Heart left ventricle (tissue), 16 donors: ENCODE measurements at places on chromosomes 4 and X.

- DNase-seq: no peak
Measured at GRCh38 chrX:40424259-40424658, 156.5 kb upstream of the ATP6AP2 start.

DNA sequence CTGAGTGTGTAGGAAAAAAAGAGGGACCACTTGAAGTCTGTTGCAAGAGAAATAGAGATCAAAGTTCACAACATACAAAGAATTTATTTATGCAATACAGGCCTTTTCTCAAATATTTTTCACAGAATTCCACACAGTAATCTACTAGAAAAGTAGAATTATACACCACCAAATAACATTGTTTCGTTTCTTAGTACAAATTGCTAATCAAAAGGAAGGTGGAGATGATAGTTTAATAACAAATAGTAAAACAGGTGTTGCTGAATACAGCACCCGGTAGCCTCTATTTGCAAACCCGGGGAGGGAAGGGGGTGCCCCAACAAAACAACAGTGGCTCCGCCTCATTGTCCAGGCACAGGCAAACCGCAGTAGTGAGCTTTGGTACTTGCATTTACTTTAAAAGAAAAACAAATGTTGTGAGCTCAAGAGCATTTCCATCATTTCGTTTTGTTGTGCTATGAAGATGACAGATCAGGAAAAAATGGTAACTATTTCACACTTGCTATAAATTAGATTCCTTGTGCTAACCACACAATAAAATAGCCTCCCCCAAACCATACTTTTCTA lies 186.4 kb downstream of the DCLK2 start:
- no peak for DNase-seq

GRCh38 chrX:3659761-3660160 lies 53.7 kb downstream of the PRKX start:
- no peak for DNase-seq

DNA sequence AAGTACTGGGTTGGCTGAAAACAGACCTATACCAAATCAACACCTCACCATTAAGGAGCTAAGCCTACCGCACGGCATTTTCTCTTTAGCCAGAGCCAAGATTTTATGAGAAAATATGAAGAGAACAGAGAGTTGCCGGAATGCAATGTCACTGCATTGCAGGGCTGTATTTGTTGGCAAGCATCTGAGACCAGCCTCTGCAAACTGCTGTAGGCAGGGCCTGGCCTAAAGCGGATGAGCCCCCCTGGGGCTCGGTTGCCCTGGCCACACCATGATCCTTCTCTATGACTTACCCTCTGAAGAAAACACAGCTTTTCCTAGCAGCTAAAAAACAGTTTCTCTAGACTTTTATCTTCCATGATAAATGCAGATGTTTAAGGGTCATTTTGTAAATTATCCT lies 120.5 kb upstream of the SORBS2 start:
- DNase-seq: no peak

- DNase-seq: peak; percentile 30
Measured at GRCh38 chr4:139014371-139015268, 961 bp upstream of the NOCT start.

GRCh38 chr4:113745711-113746110 lies 15.8 kb downstream of the CAMK2D start:
- no peak for DNase-seq

DNA sequence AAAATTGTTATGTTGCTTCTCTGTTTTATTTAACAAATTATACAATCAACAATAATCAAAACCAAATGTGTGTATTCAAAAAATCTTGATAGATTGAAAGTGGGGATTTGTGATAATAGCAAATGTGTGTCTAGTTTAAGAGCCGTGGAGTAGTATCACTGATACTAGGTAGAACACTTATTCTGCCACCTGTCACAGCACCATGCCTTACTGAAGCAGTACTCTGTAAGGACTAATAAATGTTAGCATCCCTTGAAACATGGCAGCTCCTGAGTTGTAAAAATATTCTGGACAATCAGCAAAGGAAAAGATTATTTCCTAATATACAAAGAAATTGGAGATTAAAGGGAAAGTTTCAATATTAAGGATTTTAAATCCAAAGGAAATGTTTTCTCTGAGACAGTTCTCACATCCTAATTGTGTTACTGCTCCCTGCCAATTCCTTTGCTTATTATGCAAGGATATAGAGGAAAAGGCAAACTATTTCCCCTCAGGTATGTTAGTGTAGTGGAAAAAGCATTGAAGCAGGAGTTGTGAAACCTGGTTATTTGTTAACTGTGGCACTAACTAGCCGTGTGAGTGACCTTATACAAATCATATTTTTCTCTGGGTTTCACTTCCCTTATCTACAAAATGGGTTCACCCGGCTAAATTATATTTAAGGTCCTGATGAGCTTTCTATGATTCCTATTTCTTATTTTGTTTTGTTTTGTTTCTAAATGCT lies 303.1 kb downstream of the ARHGAP24 start:
- no peak for DNase-seq

DNA sequence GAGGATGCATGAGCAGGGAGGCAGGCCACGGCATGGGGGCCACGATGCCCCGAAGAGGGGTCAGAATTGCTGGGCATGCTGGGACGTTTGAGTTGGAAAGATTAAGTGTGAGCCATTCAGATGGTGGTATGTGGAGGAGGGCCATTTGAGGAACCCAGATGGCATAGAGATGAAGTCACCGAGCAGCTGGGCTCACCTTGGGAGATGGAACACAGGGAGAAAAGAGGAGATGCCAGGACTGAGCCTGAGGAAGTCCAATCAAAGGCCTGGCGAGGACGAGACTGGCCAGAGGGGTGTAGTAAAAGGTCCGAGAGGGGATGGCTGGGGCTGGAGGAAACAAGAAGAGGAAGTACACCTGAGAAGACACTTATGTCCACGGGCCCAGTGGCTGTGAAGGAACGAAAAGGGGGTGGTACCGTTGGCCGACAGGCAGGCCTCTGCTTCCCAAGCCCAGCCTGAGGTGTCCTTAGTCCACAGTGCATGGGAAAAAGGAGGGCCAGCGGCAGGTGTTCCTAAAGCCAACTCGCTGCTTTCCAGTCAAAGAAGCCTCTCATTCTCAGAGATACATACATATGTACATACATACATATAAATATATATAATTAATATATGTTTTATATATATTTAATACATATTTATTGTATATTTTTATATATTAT lies 54.6 kb upstream of the CLCN4 start:
- DNase-seq: no peak

GRCh38 chr4:140150636-140150885 lies 3.4 kb downstream of the MAML3 start:
- no peak for DNase-seq

GRCh38 chr4:115365185-115365584 lies 251.8 kb upstream of the NDST4 start:
- DNase-seq: no peak

DNA sequence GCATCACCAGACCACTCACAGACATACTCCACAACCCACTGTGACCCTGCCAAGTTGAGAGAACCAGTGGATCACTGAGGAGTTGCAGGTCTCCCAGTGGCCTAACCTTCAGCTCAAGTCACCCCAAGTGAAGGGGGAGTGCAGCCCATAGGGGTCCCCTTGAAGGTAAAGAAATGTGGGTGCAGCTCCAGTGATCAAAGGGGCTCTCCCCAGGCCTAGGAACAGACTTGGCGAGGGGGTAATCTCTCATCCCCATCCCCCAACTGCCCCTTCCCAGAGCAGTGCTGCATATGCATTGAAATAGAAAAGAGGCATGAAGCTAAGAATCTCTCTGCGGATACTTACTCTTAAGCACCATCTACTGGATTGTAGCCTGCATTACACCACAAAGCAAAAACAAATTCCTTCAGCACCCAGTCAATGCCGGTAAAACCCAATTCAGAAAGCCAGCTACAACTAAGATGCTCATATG lies 27.0 kb downstream of the MAGEE1 start:
- DNase-seq: no peak

DNA sequence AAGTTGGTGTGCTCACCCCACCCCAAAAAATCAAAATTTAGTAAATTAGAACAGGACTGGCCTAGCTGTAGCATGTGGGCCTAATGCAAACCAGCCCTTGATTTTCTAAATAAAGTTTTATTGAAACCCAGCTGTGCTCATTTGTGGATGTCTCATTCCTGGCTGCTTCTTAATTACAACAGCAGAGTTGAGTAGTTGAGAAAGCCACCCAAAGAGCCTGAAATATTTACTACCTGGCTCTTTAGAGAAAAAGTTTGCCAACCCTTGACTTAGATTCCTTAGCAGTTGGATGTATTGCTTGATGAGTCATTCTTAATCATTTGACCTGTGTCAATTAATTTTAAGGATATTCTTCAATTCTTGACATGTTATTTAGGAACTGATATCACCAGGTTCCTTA lies 168.3 kb upstream of the PUDP start:
- DNase-seq: no peak

GRCh38 chr4:139622901-139623381 lies 42.7 kb upstream of the MGST2 start:
- DNase-seq: no peak

DNA sequence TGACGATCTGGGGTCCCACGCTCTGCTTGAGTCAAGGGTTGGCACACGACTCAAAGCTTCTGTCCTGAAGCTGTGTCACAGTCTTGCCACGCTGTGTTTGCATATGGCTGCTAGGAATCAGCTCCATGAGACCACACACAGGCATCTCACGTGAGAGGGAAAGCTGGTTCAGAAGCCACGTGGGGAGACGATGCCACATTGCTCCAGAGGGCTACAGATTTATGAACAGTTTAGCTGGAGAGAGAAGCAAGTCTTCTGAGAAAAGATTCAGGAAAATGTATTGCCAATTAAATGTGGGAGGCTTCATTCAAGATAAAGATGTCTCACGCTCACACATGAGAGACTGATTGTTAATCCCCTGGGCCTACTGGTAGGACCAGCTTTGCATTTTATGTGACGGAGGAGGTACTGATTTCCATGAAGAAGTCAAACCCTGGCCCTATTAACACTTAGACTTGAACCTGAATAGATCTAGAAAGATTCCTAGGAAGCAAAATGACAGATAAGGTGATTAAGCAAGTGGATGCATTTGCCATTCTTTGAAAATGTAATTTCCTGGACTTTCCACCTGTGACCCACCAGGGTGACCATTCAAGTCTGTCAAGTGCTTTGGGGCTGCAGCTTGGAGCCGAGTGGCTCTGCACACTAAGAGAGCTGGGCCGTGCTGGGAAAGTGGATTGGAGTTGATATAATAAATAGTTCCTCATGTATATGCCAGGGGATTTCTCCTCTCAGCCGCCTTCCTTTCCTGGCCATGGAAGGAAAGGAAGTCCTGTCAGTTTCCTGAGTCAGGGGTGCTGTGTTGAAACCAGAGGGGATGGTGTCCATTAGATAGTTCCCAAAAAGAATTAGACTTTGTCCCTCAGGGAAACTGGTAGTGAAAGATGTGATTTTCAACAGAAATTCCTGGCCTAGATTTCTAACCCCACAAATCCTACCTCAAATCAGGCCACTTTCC lies 29.0 kb downstream of the ENPP6 start:
- no peak for DNase-seq

DNA sequence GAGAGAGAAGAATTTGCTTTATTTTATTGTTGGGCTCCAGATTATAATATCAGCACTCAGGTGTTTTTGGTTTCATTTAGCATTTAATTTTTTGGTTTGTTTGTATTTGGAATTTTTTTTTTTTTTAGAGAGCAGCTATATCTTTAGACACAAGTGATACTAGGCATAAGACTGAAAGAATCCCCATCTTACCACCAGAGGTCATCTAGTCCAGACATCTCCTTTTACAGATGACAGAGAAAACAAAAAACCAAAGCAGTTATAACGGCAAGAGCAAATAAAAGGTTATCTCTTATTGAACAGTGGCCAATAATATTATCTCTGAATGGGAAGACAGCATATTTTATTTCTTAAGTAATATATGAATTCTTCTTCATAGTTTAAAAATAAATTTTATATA lies 22.8 kb downstream of the USP38 start:
- no peak for DNase-seq
